CD4-positive, alpha-beta memory T cell (primary cell): ENCODE measurements at places on chromosomes 12 and 14. TPM values are rescaled to one million over a fixed set of nuclear protein-coding genes. Genes with fewer than 3 reads are reported as not detected.
A peak's percentile ranks its signal among the peaks of the same experiment; 100 is the strongest.

The GALNT6 gene
- 2.3 TPM for polyA plus RNA-seq

The RHEBL1 gene
- 9.2 TPM for polyA plus RNA-seq

The PRPH gene
- polyA plus RNA-seq: not detected

The DNAI7 gene
- 0.07 TPM for polyA plus RNA-seq

The KRT72 gene
- polyA plus RNA-seq: not detected

The CCER1 gene
- polyA plus RNA-seq: not detected

The ANO2 gene
- polyA plus RNA-seq: not detected

The PNN gene
- polyA plus RNA-seq: 10.3 TPM

The SRRM4 gene
- polyA plus RNA-seq: not detected

The ALDH1L2 gene
- not detected for polyA plus RNA-seq

The COCH gene
- polyA plus RNA-seq: 0.27 TPM

The VTI1B gene
- 62.1 TPM for polyA plus RNA-seq

The GPR84 gene
- not detected for polyA plus RNA-seq

The HOXC6 gene
- polyA plus RNA-seq: not detected

The RTL1 gene
- not detected for polyA plus RNA-seq

The PLA2G1B gene
- not detected for polyA plus RNA-seq

The CYP46A1 gene
- not detected for polyA plus RNA-seq

The STYX gene
- 50.0 TPM for polyA plus RNA-seq

- DNase-seq: no peak
These were observed 129.6 kb downstream of the GRIN2B start for GRCh38 chr12:13851828-13852227.

DNA sequence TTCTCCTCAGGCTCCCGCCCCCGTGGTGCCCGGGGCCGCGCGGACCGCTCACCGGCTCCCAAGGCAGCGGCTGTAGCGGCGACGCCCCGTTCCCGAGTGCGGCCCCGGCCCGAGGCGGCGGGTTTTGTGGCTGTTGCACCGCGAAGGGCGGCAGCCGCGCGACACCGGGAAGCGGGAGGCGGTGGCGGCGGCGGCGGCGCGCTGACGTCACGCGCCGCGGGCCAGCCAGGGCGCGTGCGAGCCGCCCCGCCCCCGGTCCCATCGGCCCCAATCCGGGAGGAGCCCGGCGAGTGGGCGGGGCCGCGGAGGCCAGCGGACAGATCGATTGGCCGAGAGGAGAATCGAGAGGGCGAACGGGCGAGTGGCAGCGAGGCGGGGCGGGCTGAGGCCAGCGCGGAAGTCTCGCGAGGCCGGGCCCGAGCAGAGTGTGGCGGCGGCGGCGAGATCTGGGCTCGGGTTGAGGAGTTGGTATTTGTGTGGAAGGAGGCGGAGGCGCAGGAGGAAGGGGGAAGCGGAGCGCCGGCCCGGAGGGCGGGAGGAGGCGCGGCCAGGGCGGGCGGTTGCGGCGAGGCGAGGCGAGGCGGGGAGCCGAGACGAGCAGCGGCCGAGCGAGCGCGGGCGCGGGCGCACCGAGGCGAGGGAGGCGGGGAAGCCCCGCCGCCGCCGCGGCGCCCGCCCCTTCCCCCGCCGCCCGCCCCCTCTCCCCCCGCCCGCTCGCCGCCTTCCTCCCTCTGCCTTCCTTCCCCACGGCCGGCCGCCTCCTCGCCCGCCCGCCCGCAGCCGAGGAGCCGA is at the start of gene YY1:
YY1 (plus strand) TSS at position 726 of the 792 bp plus-strand sequence. CDS start 101 bp downstream, outside the sequence.
- peak; percentile 99 for DNase-seq

GRCh38 chr14:31228533-31228932 is 20.9 kb upstream of the HECTD1 start:
- no peak for DNase-seq

- no peak for DNase-seq
These were observed 60.8 kb upstream of the HSPB8 start for GRCh38 chr12:119117936-119118335.

DNA sequence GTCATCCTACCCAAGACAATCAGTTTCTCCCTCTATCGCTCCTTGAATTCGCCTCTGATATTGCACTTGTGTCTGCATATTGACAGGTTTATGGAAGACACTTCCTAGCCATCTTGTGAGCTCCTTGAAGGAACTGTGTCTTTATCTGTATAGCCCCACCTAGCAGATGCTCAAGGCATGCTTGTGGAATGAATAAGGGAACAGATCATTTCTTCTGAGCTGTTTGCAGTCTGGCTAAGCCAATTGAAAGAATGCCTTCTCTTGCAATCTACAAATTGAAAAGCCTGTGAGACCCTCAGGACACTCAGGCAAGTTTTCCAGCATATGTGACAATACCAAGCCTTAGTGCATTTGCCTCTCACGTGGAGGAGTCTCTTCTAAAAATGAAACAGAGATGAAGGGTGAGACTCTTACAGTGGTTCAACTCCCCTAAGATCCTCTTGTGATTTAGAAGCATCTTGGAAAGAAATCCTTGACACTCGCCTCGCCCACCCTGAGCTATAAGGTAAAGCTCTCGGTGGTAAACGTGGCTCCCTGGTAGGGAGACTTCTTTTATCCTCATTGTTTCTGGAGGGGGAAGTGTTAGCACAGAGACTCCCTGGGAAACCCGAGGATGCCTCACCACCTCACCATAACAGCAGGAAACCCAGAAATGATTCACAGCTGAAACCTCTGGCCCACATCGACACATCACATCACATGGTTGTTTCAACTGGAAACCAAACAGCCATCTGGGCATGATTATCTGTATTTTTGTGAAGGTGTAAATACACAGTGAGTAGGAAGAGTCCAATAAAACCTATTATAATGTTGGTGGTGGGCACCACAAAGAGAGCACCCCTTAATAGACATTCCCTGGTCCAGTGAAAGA is 112.3 kb upstream of the BCL2L14 start:
- DNase-seq: peak; percentile 8

GRCh38 chr12:127272864-127273263 is 994.1 kb upstream of the TMEM132C start:
- DNase-seq: no peak

- no peak for DNase-seq
These were observed 392.0 kb downstream of the FUT8 start for GRCh38 chr14:65804439-65805112.

- no peak for DNase-seq
These were observed 73.5 kb downstream of the PPP2R5C start for GRCh38 chr14:101834800-101835547.

GRCh38 chr14:90580377-90581335 is 183.8 kb downstream of the CALM1 start:
- DNase-seq: no peak

- DNase-seq: no peak
These were observed 116.3 kb downstream of the GLT1D1 start for GRCh38 chr12:128969480-128970055.

DNA sequence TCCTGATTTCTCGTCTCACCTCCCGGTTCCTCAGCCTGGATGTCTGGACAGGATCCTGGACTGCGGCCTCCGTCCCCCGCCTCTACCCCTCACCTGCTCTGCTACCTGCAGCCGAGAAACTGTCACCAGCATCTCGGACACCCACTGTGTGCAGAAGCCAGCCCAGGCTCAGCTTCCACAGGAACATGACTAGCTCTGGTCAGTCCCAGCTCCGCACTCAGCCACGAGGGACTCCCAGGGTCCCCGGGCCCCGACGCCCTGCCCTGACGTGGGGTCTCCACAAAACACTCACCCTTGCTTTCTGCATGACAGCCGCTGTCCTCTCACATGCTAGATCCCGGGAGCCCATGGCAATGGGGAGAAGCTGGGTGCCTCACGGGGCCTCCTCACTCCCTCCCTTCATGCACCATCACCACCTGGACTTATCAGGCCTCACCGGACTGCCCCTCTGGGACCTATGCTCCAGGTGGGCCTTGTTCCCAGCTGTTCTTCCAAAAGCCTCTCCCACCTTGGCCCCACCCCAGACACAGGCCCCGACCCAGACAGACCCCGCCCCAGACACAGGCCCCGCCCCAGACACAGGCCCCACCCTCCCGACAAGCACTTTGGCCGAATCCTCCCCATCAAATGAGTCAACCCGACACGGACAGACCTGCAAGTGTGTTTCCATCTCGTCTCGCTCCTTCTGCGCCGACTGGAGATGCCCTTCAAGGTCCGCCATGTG is 26.9 kb upstream of the ANKLE2 start:
- no peak for DNase-seq

DNA sequence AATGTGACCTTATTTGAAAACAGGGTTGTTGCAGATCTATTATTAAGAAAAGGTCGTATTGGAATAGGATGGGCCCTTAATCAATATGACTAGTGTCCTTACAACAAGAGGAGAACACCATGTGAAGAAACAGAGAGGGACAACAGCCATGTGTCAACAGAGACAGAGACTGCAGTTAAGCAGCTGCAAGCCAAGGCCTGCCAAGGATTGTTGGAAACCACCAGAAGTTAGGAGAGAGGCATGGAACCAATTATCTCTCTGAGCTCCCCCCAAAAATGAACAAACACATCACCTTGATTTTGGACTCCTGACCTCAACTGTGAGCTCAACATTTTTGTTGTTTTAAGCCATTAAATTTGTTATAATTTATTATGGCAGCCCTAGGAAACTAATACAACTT is 214.6 kb upstream of the PRKD1 start:
- DNase-seq: no peak

GRCh38 chr14:60102389-60102788 is 10.7 kb downstream of the PCNX4 start:
- no peak for DNase-seq

GRCh38 chr12:75937486-75937885 is 94.1 kb downstream of the PHLDA1 start:
- no peak for DNase-seq

- DNase-seq: no peak
These were observed 10.0 kb upstream of the NRDE2 start for GRCh38 chr14:90341784-90342183.

DNA sequence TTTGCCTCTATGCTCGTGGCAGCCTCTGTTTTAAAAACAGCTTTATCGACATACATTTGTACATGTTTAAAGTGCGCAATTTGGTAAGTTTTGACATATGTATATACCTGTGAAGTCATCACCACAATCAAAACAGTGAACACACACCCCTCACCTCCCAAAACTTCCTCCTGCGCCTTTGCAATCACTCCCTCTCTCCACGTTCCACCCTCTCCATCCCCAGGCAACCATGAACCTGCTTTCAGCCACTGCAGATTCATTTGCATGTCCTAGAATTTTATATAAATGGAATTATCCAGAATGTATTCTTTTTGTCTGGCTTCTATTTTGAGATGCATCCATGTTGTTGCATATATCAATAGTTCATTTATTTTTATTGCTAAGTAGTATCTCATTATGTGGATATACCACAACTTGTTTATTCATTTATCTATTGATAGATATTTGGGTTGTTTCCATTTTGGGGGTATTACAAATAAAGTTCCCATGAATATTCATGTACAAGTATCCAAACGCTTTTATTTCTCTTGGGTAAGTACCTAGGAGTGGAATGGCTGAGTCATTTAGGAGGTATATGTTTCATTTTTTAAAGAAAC is 15.5 kb upstream of the CHGA start:
- no peak for DNase-seq

- DNase-seq: no peak
These were observed 81.6 kb upstream of the RERGL start for GRCh38 chr12:18171571-18171970.

DNA sequence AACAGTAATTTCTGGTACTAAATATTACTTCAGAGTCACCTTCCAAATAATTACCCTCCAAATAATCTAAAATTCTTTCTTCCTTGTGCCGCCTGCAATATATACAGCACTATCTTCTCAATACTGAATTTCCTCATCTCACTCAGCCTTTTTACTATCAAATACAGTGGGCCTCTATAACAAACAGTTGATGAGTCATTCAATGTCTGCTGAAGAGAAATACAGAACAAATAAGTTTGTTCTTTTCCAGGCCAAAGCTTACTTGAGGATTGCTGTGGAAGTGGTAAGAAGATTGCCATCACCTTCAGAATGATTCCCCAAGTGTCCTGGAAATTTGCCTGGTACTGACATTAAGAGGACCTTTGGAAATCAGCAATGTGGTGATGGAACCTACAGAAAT is 218.2 kb upstream of the ARHGAP5 start:
- DNase-seq: no peak

- DNase-seq: no peak
These were observed 120.5 kb downstream of the PHETA1 start for GRCh38 chr12:111248236-111249017.

GRCh38 chr14:29823816-29824215 is 103.8 kb downstream of the PRKD1 start:
- no peak for DNase-seq

DNA sequence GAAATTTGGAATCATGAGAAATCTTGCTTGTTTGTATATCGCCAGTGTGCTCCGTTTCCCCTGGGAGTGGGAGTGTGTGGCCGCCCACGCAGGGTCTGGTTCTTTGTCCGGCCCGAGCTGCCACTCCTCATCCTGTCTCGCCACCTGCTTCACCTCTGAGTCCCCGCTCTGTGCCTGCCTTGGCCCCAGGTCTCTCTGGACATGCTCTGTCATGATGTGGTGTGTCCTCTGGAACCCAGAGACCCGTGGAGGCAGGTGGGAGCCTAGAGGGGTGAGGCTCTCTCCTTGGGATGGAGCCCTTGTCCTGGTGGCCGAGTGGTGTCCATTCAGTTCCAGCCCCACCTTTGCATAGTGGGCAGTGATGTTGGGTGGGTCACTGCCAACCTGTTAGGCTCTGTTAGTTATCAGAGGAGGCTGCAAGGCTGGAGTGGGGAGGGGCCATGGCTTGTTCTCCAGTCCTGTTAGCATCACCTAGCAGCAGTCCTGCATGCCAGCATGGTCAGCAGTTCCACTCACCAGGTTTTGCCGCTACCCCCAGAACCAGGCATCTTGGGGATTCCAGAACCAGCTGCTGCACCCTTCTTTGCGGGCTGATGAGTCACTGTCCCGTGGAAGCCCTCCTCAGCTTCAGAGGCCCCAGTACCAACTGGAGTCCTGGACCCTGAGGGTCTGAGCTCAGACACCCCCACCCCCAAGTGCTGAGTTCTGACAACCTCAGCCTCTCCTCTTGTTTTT is 76.5 kb downstream of the EP400 start:
- no peak for DNase-seq

DNA sequence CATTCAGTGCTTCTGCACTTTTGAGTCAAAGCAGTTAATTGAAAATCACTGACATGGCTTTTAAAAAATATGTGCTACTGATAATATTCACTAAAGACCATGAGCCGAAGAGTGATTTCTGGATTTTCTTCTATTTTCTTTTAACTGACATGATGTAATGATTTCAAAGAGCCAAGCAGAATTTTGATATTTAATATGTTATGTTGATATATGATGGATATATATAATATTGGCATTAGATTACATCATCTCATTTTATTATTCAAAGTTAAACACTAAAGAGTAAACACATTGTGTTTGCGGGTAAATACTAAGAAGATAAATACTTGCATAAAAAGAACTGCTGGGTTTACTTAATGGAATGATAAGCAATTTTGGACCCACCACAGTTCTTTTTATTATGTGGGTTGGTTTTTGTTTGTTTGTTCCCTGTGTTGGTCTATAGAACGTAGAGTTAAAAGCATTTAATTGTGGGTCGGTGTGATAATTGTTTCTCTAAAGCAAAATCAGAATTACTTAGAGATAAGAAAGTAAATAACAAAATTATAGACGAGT is 692 bp downstream of the SPIC start:
- no peak for DNase-seq

DNA sequence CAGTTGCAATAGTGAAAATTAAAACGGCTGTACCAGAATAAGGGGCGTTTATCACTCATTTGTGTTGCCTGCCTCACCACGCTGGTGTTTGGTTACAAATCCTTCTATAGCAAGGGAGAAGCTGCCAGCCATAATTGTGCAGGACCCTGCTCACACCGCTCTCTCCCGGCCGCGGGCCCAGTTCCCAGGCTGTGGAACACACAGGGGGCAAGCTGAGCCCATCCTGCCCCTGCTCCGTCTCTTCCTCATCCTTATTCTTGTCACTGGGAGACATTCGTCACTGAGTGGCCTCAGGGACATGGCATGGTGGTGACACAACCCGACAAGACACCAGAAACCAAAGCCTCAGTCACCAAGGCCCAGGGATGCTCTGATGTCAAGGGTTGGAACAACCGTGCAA is 116.3 kb upstream of the FKBP4 start:
- no peak for DNase-seq
